Chondrocyte (in vitro differentiated cells): ENCODE measurements at places on chromosomes 12 and 14.

DNA sequence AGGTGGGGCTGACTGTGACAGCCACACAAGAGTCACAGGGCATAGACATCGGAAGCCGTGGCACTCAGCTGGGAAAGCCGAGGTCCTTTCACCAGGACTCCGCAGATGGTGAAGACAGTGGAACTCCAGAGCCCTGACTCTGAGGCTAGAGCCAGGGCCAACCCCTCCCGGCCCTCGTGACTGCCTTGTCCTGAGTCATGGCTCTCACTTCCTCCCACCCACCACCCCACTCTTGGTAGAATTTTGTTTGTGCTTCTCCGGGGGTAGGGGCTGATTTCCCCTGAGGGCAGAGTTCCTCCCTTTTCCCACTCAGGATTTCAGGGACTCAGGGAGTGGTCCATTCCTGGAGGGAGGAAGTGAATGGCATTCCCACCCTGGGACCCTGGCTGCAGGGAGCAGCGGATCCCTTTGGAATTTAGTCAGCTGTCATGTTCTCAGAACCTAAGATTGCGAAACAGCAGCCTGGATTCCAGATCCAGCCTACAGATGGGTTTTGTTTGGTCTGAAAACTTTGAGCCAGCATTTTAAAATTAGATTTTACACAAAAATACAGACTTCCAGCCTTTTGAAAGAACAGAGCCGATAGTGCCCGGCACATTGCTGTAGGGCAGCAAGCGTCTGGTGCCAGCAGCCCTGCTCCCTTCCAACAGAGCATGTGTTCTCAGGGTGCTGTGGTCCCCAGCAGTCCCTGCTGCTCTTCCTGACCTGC is 50.7 kb downstream of the TPCN1 start:
- peak; percentile 79 for DNase-seq

DNA sequence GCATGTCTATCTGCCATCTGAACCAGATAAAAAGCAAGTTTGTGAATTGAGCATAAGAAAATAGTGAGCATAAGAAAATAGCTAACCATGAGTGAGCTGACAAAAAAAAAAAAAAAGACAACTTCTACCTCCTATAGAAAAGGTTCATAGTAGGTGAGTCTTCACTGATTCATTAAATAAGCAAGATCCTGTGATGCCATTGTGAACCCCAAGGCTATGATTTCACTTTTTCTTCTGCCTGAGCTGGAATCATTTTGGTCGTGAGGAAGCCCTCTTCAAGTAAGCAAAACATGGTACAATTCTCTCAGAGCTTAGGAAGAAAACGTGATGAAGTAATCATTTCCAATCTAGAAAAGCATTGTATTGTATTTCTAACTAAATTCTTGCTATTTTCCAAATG is 1.2 kb downstream of the PIK3C2G start:
- DNase-seq, result no peak

DNA sequence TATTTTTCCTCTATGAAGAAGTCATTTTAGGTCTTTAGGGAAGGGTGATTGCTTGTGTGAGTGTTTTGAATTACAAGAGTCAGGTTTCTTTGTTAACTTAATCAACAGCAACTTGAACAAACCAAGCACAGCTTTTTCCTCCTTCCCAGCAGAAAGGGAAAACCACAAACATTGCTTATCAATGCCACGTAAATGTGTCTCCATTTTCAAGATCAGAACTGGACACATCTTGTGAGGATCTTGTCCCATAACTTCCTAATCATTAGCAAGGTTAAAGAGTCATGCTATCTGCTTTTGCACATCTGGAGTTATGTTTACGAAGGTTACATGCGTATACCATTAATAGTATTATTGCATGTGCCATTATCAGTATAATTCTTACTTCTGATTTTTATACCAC is 248.0 kb upstream of the FLRT2 start:
- no peak for DNase-seq

DNA sequence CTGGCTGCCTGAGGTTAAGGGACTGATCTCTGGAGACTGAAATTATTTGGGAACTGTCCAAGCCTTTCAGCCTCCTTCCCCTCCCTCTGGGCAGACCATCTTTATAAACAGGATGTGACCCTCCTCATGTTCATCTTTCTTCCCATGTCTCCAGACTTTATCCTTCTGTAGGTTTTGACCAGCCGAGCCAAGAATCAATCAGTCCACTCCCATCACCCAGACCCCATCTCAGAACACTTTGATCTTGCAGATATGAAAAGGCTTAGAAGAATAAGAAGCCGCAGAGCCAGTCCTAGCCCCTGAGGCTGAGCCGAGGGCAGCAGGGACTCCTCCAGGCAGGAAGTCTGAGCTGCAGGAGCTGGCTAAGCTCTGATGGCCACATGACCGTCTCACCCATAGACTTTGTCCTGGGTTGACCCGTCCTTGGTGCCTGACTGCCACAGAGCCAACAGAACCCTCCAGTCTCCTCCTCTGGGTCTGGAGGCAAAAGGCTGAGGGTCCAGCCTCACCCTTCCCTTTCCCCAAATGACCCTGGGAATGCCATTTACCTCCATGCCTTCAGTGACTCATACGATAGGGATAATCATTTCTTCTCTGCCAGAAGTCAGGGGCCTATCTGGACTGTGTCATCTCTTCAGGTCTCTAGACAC is 1.6 kb downstream of the KRT71 start:
- DNase-seq, result no peak

GRCh38 chr14:100899884-100900771 is 3.4 kb downstream of the RTL1 start:
- peak; percentile 37 for DNase-seq
